Endodermal cell (in vitro differentiated cells): ENCODE measurements at places on chromosomes 2 and 18.

DNA sequence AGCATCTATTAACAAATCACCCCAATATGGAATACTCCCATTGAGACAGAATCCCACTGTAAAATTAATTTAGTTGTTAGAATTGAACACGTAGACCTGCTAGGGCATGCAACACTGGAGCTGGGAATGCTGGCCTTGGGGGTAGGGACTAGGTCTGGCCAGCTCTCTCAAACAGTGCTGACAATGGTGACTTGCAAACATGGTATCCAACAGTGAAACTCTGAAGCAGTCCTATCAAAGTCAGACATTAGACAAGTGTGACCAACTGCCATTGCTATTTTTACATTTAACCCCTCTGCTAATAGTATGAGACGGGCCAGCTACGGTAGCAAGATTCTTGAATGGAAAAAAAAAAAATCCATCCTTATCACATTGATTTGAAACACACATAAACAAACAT, 7.2 kb downstream of the E2F6 start:
- peak; percentile 37 for DNase-seq

- DNase-seq, result no peak
Observed at GRCh38 chr2:54726940-54727339, 3.5 kb downstream of the EML6 start.

DNA sequence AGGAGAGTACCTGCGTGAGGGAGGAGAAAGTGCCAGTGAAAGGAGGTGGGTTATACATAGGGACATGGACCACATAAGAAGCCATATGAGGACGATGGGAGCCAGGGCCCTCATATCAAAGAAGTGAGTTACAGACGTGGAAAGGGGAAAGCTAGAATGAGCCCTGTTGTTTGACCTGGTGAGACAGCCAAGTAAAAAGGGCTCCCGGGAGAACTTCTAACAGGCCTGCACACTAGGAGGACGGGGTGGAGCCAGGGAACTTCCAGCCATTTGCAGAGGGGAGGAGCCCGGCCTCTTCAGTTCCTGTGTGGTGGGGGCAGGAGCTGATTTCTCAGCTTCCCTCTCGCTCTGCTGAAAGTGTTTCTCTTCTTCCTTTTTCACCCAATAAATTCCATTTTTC, 84.1 kb upstream of the SLC66A3 start:
- peak; percentile 69 for DNase-seq

DNA sequence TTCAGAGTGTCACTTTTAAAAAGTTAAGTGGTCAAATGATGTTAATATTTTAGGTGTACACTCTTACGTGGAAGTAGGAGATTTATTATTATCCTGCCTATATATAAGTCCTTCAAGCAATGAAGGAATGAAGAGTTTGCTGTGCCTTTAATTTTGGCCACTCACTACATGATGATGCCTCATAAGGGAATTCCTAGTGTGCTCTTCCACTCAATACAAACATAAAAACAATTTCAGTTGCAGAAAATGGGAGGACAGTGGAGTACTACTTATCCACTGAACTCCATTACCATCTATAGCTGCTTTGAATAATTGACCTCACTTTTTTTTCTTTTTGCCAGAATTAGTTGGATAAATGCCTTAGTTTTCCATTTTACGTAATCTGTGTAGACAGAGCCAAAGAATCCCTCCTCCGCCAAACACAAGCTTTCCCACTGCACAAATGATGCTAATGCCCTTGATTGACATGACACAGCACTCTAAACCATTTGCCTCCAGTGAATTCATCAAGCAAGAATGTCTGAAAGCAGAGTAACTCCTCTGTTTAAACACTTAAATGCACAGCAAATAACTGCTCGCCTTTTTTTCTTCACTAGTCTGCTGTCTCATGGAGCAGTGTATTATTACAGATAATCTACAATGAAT, 751.1 kb upstream of the FANCL start:
- no peak for DNase-seq

GRCh38 chr2:54770676-54771075, 47.2 kb downstream of the EML6 start:
- no peak for DNase-seq

DNA sequence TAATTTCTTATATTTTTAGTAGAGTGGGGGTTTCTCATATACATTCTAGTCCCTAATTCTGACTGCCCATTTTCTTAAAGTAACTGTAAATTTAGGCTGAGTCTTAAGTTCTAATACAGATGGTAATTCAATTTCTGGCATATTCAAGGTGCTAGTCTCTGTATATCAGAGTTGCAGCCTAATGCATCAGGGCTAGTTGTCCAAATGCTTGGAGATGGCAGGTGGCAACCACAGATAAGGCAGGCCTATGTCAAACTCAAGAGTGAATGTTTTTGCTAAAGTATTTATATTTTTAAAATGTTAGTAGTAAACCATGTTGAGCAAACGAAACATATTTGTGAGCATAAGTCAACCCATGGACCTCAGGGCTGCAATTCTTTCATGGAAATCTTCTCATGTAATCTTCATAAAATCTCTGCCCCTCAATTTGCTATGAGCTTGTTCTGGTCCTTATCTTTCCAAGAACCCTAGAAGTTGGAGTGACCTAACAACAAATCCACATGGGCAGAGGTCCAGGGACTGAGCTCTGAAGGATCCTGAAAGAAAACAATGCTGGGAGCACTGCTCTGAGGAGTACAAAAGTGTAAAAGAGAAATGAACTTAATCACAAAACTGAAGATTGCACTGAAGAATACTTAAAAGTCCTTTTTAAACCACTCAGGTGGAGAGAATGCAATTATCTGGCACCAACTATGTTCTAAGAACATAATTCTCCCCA, 27.3 kb upstream of the DSC2 start:
- DNase-seq, result no peak

DNA sequence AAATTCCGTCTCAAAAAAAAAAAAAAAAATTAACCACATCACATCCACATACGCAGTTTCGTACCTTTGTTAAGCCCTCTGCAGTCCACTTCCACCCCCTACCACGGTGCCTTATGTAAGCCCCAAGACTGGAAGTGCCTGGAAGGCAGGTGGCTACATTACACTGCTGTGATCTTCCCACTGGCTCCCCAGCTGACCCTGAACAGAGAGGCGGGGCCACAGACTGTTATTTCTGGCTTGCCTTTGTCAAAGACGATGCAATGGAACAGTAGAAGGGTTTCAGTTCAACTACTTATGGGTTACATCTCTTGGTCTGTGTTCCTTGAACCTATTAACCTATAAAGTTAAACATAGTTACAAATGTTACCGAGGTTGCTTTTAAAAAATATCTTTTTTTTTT, 15.7 kb upstream of the COX7A2L start:
- no peak for DNase-seq

DNA sequence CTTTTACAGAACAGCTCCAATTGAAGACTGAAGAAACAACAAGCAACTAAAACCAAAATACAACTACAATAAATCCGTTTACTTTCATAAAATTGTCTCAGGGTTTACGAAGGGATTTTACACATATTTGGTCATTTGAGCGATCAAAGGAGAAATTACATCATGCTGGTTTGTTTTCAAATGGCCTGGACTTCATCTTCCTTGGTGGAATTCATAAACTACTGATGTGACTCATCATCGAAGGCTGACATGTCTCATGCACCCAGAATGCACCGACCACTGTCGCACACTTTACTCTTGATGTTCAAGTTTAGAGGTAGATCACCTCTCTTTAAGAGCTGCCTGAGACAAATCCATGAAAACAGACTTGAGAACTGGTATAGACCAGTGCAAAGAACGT, 25.6 kb upstream of the PMAIP1 start:
- DNase-seq, result no peak

DNA sequence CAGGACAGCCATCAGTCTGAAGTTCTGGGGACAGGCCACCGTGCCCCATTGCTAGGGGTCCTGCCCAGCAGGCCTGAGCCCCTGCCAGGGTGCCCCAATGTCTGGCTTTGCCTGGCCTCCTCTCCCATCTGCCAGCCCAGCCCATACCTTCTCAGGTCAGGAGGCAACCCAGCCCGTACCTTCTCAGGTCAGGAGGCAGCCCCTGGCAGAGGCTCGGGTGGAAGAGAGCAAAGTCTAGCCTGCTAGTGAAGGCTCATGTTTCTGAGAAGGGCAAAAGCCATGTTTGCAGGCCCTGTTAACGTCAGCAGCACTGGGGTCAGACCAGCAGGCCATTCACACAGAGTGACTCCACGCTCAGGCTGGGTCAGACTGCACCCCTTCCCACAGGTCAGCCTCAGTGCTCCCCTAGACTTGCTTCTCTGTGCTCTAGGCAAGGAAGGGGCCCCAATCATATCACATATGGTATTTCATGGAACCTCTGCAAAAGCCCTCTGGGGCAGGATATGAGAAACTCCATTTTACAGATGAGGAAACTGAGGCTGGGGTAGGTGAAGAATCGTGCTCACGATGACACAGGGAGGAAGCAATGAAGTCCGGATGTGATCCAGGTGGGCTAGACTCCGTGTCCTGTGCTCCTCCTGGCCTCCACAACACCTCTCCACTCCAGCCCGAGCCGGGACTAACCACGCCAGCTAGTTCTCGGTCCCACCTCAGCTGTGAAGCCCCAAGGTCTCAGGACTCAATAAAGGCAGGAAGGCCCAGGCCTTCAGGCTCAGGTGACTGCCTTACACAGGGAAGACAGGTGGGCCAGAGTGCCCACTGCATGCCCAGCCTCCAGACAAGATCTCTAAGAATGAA, 9.5 kb downstream of the SDC1 start:
- no peak for DNase-seq

DNA sequence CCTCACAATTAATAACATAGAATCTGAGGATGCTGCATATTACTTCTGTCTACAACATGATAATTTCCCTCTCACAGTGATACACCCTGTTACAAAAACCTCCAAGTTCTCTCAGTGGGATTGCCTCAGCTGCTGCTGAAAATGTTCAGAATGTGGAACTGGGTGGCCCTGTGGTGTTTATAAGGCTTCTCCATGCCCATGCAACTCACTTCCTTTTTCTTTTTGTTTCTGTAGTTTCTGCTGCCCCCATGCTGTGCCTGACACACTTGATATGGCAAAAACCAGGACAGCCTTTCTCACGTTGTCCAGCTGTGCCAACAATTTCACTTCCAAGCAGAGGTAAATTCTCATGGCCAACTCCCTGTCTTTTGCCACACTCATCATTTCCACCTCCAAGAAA, 206.2 kb downstream of the RPIA start:
- no peak for DNase-seq

GRCh38 chr2:99797475-99797874, 307.7 kb upstream of the REV1 start:
- no peak for DNase-seq

DNA sequence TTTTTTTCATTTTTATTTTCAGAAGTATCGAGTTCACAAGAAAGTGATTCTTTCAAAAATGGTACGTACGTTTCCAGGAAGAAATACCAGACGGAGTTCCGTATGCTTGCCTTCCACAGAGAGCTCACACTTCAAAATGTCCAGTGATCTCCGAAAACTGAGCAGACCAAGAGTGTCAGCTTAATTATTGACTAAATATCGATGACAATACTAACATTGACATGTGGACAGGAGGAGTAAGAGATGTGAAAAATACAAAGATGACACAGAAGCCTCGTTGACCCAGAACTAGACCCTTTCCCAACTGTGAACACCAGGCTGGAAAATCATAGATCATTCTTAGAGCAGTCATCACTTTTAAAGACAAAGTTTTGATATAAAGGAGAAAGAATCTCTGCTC, 440.0 kb upstream of the POU3F3 start:
- no peak for DNase-seq

- peak; percentile 67 for DNase-seq
Observed at GRCh38 chr2:60808330-60808801, 52.3 kb downstream of the PAPOLG start.

GRCh38 chr2:31329081-31329625, 85.4 kb downstream of the XDH start:
- peak; percentile 82 for DNase-seq

DNA sequence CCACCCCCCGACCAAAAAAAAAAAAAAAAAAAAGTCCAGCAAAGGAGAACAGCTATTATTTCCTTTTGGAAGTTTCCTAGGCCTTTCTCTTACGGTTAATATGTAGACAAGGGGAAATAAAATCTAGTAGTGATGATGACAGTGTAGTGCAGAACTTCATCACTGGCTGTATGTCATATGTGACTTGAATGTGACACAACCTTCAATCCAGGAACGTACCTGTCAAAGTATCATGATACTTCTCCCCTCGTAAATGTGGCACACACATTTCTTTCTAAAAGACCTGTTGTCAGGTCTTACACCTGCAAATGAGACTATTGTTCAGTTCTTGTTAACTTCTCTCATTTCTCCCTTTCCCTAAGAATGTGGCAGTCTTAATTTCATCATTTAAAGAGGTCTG, 173.5 kb downstream of the PRPF40A start:
- DNase-seq, result no peak

- no peak for DNase-seq
Observed at GRCh38 chr2:48209214-48209885, 303.1 kb upstream of the FBXO11 start.

DNA sequence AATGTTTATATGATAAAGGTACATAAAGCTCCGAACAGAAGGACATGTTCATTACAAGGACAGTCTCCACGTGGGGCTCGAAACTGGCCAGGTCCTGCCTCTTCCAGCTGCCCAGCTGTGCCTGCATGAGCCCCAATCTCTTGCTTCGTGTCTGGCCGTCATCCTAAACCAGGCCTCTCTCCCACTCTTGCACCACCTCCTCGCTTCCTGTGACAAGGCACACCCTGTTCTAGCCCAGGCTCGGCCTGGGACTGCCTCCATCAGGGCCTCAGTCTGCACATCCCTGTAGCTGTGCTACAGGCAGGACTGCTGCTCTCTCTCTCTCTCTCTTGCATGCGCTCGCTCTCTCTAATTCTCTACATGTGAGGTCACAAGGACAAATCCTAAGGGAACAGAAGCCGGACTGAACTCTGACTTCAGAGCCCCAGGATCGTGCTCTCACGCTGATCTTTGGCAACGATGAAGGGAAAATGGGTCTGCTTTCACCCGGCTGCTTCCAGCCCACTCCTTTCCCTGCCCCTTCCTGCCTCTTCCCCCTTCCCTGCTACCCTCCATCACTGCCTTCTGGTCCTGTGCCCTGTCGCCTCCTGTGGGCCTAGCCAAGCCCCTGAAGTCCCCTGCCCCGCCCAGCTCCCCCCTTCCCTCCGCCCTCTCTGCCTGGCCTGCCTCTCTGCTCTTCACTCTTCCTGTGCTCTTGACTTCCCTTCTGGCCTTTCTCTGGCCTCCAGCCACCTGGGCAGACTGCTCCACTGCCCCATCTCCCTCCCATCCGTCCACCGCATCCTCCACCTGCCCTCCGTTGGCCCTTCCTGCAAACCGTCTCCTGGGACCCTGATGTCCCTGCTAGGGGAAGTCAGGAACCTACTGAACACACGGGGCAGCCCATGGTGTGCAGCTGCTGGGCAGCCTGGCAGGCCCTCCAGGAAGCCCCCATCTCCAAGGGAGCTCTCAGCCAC, 7.8 kb upstream of the GPR55 start:
- DNase-seq, result peak; percentile 71

GRCh38 chr2:106863387-106863786, 22.6 kb downstream of the ST6GAL2 start:
- peak; percentile 68 for DNase-seq

DNA sequence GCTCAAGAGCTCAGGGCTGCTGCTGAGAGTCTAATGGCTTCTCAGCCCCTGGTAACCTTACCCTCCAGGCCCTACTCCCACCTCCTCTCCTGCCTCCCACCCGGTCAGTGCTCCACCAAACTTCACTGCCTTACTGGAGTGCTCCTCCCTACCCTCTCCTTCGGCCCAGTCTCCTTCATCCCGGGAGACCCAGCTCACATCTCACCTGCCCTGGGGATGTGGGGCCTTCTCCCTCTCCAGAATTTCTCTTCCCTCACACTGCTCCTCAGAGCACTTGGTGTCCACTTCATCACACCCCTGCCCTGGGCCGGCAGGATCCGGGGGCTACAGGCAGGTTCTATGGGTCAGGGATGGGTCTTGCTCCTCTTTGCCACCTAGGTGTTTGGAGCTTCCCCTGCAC, 21.6 kb downstream of the PTPN18 start:
- DNase-seq, result no peak

- DNase-seq, result no peak
Observed at GRCh38 chr18:9340472-9340871, 5.9 kb downstream of the TWSG1 start.
